ENCODE measurements at places on chromosomes 16 and 17.

DNA sequence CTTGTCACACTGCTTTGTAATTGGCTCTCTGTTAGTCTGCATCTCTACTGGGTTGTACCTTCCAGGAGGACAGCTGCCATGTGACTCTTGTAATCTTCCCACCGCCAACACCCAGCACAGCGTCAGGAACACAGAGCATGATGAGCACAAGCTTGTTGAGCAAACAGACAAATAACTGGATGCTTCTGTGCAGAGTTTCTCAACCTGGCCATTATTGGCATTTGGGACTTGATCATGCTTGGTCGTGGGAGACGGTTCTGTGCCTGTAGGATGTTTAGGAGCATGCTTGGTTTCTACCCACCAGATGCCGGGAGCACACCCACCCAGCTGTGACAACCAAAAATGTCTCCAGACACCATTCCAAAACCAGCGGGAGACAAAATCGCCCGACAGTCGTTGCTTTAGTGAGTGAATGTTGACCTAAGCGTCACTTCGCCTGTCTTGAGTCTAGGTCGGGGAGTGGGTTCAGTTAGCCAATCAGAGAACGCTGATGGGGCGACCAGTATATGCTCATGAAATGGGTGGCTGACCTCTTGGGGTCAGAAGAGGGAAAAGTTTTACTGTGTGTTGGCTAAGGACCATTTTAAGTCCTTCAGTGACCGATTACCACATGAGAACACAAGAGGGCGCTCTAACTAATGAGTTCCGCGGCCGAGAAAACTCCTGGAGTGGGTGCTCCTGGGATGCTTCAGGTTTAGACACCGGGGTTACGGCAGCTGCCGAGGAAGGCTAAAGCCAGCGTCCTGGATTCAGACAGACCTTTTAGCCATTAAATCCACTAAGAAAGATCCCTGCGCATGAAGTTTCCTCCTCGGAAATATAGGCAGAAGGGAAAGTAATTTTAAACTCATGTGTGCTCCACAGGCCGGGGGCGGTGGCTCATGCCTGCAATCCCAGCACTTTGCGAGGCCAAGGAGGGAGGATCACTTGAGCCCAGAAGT, 57.8 kb upstream of the TEX2 start:
- DNase-seq = peak; percentile 75

- no peak for DNase-seq
These were observed 48.4 kb downstream of the CMC2 start for GRCh38 chr16:80958284-80958683.

DNA sequence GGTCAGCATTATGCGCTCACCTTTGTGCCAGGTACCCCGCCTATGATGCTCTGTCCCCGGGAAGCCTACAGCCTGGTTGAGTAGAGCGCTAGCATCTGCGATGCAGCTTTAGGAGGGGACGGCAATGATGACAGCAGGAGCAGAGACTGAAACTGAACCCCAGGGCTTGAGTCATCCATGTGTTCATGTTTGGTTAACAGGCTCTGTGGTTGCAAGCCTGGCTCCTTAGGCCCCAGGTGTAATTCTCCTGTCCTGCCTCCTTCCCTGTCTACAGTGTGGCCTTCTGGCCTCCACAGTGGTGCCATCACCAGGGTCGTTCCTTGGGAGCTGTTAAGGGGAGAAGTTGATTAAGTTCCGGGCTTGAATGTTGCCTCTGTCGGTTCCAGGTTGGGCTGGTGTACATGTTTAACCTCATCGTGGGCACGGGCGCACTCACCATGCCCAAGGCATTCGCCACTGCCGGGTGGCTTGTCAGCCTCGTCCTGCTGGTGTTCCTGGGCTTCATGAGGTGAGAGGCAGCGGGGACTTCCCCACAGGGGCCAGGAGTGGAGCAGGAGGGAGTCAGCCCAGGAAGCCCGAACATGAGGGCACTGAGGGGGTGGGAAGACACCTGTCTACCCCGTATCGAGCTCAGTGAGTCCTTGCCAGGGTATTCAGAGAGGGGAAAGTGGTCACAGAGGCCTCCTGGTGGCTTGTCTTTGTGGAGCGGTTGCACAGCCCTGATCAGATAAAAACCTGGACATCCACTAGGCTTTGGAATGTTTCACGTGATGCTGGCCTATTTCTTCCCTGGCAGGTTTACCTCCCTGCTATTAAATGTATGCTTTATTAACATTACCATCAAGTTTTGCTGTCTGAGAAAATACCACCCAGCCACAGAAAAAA, 9.2 kb upstream of the NAT9 start:
- DNase-seq = peak; percentile 67

DNA sequence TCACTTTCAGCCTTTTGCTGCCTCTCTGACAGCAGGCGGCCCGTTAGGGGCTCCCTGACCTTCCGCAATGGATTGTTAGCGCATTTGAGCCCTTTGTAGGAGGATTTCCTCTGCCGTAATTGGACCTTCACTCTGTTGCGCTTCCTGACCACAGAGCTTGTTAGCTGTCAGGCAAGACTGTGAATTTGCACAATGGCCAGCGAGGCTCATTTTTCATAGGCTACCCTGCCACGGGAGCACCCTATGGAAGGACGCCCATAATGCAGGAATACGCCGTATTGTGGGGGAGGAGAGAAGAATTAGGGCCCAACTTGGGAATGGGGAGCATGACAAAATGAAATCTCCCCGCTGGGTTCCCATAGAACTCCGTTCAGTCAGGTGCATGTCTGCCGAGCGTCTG, 205.2 kb upstream of the NLRP1 start:
- no peak for DNase-seq

GRCh38 chr17:81427173-81428120, 32.2 kb downstream of the BAHCC1 start:
- no peak for DNase-seq

DNA sequence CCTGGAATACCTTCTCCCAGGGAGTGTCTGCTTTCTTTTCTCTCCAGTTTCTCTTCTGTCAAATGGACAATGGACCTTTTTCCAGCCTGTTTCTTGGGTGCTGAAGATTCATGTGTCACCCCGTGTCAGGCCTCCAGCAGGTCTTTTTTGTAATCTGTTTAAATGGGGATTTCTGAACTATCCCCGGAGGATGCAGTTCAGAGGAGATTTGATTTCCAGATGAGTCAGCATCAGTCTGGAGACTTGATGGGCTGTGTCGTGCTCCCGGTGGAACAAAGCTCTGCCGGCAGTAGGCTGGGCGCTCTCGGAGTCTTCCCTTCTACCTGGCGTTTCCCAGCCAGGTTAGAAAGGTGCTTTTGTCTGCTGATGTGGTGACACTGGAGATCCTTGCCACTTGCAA, 440.6 kb downstream of the HS3ST3B1 start:
- DNase-seq = peak; percentile 60

GRCh38 chr17:9343516-9343915, 232.1 kb downstream of the STX8 start:
- no peak for DNase-seq

GRCh38 chr16:85491058-85491771, 121.9 kb upstream of the GSE1 start:
- DNase-seq = no peak

- peak; percentile 60 for DNase-seq
These were observed 43.8 kb downstream of the DNAJA2 start for GRCh38 chr16:46929378-46930332.

GRCh38 chr17:22507823-22508222, 815.5 kb downstream of the KCNJ18 start:
- no peak for DNase-seq

DNA sequence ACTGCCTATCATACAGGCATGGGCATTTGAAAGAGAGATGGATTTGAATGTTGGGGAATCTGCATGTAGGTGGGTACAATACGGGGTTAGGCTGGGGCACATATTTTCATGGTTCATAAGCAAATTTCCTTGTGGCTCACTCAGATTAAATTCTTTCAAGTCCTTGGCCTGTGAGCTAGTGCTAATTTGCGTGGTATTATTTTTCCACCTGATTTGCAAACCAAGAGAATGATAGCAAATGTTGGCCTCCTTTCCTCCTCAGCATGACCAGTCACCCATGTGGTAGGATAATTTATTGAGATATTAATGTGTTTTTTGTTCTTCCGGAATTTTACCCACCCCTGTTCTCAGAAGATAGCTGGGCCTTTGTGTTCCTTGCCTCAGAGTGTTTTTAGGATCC, 22.9 kb downstream of the FAM20A start:
- no peak for DNase-seq

DNA sequence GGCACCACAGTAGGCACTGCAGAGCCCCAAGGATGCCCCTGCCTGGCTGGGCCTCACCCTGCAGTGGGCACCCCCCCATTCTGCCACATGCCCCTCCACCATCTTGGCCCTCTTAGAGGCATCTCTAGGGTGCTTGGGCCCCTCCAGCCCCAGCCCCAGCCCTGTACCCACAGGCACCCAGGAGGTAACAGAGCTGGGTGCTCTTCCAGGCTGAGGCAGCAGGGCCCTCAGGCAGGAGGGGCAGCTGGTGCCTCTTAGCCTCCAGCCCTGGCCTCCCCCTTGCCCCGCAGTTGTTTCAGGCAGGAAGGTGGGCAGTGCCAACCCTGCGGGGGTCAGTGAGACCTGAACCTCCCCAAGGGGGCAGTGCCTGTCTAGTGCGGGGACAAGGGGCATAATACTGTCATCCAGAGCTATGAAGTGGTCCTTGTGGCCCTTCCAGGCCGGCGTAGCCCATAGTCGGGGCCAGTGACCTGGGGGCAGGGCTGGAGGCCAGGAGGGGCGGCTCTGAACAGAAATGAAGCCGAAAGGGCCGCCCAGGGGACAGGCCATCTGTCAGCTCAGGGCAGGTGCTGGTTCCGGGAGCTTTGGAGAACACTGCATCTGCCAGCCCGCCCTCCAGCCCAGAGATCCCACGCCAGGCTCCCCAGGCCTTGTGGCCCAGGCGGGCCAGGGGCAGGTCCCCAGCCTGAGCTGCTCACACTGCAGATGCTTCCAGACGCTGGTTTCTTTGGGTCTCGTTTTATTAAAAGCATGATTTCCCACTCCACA, 4.9 kb upstream of the AATK start:
- no peak for DNase-seq

DNA sequence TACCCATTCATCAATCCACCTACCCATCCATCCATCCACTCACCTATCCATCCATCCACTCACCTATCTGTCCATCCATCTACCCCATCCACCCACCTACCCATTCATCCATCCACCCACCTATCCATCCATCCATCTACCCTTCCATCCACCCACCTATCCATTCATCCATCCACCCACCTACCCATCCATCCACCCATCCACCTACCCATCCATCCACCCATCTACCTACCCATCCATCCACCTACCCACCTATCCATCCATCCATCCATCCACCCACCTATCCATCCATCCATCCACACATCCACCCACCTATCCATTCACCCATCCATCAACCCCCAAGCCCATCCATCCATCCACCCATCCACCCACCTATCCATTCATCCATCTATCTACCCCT, 267.1 kb downstream of the MRTFB start:
- no peak for DNase-seq

GRCh38 chr17:58007781-58008706, 998 bp upstream of the SRSF1 start:
- no peak for DNase-seq

GRCh38 chr16:86509759-86510464, 415 bp upstream of the FOXF1 start:
- DNase-seq = no peak

DNA sequence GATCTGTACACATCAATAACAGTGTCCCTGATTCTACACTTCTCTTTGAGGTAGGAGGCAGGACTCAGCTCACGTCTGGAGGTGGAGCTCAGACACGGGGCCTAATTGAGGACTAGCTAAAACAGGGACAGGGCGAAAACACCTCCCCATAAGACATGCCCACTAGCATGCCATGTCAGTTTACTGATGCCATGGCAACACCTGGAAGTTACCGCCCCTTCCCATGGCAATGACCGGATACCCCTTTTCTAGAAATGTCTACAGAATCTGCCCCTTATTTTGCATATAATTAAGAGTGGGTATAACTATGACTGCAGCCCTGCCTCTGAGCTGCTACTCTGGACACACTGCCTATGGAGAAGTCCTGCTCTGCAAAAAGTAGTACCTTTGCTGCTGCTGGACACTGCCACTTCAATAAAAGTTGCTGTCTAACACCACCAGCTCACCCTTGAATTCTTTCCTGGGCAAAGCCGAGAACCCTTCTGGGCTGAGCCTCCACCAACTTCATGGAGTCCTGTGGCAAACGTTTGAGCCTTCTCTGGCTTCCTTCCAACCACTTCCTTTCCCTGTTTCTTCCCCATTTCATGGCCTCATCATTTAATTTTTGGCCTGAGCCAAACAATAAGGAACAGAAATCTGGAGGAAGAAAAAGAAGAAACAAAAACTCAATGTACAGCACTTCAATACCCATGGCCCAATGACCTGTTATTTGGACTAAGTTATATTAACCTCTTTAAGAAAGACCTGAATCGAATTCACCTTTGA, 21.0 kb downstream of the PHB1 start:
- DNase-seq = no peak

DNA sequence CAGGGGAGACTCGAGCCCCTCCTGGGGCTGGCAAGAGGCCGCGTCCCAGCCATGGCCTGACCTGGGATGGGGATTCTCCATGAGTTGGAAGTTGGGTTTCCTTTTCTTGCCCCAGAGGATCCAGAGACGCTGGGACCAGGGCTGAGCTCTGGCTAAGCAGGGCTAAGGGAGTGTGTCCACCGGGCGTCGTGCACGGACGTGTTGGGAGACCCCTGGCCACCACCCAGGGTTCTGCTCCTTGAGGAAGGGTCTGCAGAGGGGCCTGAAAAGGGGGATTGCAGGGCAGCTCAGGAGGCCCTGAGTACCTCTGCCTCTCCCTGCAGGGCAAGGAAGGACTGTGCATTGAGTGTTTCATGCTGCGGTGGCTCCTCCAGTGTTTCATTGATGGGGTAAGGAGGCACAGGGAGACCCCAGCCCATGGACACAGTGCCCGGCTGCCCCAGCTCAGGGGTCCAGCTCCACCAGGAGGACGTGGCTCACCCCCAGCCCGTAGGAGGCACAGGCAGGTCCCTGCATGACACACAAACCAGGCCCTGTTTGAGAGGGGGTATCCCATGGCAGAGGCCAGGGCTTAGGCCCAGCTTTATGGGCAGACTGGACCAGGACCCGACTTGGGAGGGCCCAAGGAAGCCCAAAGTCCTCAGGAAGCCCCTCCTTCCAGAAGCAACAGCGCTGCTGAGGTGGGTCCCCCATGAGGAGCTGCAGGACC, 47.5 kb downstream of the USP22 start:
- DNase-seq = no peak

DNA sequence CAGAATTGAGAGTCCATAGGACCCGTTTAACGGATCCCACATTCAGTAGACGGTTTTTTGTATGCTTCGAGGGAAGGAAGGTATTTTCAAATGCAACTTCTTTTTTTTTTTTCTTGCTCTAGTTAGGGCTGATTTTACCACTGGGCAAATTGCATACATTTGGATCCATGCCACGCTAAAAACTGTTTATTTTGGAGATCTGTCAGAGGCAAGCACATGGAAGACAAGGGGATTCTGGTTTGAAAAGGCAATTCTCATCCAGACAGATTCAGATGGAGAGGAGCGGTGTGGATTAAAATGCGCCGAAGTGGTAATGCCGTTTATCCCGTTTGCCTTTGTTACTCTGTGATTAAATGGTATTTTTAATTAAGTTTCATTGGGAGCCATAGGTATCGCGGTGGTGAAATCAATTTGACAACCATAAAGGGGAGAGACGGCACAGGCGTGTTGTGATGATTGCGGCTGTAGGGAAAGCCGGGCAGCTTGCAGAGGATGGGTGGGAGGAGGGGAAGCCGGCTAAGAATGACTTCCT, 170.4 kb downstream of the IRX3 start:
- DNase-seq = no peak

- DNase-seq = no peak
These were observed 32.2 kb upstream of the SLC12A3 start for GRCh38 chr16:56832768-56833167.
